D721Med (cell line): ENCODE measurements at places on chromosomes 13 and 19.

DNA sequence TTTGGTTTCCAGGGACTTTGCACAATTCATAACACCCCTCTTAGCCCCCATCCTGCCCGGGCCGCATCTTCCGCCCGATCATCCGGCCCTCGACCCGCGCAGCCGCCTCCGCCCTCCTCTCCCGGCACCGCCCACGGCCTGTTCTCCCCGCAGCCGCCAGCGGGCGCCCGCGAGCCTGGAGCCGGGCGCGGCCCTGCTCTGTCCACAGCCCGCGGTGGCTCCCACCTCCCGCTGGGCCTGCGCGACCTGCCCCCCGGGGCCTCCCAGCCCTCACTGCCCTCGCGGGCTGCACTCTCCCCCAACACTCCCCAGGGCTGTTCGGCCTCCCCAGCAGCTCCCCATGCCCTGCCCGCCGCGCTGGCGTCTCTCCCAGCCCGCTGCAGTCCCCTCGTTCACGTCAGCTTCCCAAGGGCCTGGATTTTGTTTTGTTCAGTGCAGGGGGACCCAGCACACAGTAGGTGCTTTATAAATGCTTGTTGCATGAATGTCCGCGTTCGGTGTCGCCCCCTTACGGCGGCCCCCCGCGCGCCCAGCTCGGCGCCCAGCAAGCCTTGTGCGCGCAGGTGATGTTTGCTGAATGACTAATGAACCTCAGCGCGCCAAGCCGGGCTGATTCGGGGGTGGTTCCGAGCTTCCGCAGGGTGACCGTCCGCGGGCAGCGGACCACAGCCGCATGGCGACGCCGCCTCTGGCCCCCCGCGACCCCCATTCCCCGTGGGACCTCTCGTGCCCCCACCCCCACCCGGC is 4.6 kb upstream of the APC2 start:
- peak; percentile 91 for DNase-seq

DNA sequence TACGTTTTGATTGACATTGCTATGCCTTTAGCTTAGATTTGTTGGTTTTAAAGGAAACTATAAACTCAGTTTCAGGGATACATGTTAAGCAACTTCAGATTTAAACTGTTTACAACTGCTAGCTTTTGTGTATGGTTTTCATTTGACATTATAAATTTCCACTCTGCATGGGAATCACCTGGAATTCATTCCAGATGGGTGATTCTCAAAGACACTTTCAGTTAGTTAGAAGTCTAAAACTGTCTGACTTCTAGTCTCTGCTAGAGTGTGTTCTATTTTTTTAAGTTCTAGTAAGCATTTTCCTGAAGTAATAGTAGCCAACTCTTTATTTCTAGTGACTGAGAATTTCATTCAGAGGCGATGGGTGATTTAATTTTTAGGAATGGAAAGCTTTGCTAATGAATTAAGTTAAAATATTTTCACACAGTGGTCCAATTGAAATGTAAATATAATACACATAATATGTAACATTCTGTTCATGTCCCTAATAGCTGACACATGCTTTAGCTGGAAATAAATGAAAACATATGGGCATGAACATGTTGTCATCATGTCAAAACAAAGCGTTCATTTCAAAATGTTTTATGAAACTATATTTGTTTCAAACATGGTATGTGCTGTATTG is 58.3 kb upstream of the CSNK1A1L start:
- DNase-seq, result no peak

DNA sequence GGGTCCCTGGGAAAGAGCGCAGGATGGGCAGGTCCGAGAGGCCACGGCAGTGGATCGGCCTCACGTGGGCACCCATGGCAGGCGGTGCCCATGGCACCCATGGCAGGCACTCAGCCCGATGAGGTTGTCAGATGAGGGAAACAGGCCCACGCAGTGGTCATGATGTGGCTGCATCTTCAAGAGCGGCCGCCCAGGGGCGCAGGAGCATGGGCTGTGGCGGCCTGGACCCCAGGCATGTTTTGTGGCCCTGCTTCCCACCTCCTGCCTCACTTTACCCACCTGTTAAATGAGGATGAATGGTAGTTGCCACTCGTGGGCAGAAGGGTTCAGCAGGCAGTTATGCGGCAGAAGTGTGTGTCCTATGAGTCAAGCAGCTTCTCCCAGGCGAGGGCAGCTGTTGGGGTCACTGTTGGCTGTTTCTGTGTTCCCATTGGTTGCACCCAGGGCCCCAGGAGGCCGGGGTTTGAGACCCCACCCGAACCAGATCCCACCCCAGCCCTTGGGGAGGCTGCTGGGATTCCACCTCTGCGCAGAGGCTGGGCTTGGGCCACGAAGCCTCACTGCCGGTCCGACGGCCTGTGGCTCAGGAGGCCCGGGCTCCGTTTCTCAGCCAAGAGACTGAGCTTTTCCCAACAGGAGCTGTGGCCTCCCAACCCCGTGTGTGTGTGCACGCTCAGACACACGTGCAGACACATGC is 30.0 kb downstream of the CSNK1G2 start:
- no peak for DNase-seq

DNA sequence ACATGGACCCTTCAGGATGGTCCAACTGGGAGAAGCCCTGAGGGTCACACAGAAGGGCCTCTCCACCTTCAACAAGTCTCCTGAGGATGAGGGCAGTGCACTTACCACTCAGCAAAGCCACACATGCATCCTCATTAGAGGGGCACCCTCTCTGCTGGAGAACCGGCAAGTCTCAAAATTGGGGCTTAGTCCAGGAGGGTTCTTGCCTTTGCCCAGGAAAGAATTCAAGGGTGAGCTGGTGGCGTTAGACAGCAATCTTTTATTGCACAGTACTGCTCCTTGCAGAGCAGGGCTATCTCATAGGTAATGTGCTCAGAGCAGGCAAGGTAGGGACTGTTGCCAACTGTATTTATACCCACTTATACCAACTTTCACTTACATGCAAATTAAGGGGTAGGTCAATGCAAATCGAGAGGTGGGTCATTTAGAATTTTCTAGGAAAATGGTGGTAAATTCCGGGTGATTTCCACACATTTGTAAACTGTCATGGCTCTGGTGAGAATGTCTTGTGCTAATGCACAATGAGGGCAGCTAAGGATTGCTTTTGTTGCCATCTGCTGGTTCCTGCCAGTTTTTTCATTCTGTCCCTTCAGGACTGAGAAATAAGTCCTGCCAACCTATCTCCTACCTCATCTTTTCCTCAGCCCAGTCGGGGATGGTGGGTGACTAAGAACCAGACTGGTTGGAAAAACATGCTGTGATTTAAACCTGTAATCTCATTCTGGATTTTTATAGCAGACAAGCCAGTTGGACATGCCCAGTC is 27.8 kb upstream of the IGSF23 start:
- DNase-seq, result no peak

DNA sequence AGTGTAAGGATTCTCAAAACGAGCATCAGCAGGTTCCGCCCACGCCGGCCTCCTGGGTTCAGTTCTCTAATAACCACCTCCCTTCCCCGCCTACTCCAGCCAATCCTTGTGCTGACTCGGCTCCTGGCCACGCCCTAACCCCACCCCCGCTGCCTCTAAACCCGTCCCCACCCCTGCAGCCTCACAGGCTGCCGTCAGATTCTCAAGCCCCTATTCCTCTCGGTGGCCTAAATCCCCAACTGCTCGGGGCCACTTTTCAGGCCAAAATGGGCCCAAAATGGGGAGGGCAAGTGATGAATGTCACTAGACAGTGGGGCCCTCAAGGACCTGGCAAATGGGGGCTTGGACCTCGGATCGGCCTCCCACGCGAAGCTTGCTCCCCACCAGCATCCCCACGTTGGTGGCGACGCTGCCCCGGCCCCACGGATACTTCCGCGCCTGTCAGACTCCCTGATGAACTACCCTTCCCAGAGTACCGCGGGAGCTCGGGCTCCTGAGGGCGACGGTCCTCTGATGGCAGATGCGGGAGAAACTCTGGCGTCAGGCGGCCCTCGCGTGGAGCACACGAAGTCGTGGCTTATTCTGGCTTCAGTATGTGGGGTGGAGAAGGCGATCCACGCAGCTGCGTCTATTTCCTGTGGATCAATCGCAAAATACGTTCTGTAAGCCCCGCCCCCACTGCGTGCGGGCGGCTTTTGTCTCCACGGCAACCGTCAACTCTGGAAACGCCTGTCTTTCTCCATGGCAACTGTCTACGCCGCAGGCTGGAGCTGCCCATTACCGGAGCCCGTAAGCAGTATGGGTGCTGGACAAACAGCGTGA is 24.8 kb downstream of the ZNF473 start:
- DNase-seq, result peak; percentile 80

DNA sequence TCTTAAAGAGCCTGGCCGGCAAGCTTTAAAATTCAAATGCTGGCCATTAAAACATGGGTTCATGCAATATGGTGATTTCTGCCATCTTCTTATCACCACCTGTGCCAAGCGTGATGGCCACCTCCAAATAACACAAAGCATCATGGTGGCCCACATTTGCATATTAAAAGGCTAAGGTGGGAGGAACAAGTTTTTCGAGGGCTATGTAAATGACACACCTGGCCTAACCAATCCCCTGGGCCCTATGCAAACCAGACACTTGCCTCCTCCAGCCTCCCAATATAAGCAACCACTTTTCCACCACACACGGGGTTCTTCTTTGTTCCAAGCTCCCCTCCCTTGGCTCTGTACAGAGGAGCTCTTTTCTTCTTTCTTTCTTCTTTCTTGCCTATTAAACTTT is 14.4 kb downstream of the LILRB4 start:
- DNase-seq, result no peak

DNA sequence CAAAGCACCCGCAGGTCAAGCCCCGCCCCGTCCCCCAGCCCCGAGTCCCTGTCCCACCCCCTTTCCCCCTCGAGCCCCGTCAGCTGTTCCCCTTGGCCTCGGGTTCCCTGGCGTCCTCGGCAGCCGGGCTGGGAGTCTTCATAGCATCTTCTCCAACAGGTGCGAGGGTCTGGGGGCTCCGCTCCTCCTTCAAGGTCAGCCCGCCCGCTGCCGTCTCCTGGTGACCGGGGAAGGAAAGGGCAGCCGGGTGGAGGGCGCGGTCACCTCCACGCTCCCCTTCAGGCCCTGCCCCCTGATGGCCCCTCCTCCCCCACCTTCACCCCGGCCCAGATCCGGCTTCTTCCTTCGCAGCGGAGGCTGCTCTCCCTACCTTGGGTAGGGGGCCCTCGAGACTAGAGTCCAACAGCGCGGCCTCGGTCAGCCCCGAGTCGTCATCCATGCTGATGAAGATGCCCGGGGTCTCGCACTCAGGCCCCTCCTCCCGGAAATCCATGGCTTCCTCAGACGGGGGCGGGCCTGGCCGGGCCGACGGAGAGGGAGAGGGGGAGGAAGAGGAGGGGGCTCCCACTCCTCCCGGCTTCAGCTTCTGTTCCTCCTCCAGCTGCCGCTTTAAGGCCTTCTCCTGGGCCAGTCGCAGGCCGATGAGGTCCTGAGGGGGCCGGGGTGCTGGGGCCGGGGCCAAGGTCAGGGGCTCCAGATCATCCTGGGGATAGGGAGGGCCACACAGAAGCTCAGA is 541 bp upstream of the RSPH6A start:
- no peak for DNase-seq

DNA sequence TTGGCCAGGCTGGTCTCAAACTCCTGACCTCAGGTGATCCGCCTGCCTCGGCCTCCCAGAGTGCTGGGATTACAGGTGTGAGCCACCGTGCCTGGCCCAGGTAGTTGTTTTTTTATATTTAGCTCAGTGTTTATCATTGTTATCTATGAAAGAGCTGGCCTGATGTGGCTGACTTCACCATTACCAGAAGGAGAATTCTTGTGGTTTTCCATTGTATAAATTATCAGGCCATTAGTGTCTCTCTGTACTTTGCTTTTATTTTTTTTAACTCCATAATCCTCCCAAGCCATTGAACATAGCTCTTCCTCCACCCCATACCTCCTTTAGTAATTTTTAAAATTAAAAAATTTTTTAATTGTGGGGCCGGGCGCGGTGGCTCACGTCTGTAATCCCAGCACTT is 24.2 kb downstream of the CERS4 start:
- no peak for DNase-seq

DNA sequence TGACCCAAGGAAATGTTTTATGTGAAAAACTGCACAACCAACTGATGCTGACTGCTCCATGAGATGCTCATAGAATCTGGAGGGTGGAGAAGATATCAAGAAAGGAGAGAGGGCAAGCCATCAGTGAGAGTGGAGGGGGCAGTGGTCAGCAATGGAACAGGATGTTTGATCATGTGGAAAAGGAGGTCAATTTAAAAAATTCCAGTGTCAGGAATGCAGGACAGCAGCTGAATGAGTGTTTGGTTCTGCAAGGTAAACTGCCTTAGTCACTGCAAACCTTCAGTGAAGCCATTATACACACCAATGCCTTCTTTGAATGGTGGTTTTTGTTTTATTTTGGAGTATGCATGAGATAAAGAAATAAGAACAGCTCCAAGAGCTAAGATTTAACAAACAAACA is 121.5 kb downstream of the FGF14 start:
- DNase-seq, result no peak

GRCh38 chr13:48949566-48950500 is 25.9 kb upstream of the FNDC3A start:
- DNase-seq, result no peak

DNA sequence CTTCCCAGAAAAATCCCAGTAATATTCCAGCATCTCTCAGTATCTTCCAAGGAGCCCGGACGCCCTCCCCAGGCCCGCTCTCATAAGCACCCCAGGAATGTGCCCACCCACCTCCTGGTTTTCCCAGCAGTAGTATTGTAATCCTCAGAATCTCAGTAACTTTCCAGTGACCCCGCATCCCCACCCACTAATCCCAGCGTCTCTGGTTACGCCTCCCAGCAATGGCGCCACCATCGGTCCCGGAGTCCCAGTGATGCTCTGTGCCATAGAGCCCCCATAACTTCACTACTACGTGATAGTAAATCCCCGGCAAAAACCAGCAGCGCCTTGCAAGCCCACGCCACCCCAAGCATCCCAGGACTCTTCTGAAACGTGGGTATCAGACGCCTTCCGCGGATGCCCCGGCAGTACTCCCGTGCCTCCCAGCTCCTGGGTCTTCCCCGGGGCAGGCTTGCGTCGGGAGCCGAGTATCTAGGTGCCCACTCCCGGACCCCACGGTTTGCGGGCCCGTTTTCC is 928 bp upstream of the PNPLA6 start:
- DNase-seq, result no peak

DNA sequence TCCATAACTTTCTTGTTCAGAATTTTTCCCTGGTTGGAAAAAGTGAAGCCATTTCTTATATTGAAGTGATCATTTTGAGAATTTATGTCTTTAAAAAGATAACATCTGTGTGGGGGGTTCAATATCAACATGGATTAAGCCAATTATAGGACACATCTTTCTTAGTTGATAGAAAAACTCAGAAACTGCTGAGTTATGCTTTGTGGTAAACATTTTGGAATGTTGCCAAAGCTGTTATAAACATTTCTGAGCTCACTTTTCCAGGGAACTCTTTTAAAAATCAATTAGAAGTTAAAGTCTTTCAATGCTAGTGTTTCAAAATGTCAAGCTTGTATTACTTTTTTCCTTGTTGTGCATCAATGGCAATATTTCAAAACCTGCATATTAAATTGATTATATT is 248.8 kb downstream of the DACH1 start:
- DNase-seq, result no peak

DNA sequence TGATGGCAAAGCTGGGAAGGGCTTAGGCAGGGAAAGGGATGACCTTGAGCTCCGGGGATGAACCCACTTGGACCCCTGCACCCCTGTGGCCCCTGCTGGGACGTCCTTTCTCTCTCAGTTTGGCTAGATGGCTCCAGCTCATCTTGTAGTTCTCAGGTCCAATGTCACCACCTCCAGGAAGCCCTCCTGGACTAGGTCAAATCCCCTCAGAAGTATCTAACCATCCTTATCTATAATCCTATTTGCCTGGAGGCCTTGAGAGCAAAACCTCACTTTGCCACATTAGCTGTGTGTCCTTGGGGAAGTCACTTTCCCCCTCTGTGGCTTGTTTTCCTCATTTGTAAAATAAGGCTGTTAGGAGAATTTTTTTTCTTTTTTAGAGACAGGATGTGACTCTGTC is 42.7 kb upstream of the NFIC start:
- DNase-seq, result no peak

GRCh38 chr13:21053231-21053630 is 8.2 kb downstream of the LATS2 start:
- DNase-seq, result no peak
